ENCODE measurements at places on chromosomes 7 and 10.

DNA sequence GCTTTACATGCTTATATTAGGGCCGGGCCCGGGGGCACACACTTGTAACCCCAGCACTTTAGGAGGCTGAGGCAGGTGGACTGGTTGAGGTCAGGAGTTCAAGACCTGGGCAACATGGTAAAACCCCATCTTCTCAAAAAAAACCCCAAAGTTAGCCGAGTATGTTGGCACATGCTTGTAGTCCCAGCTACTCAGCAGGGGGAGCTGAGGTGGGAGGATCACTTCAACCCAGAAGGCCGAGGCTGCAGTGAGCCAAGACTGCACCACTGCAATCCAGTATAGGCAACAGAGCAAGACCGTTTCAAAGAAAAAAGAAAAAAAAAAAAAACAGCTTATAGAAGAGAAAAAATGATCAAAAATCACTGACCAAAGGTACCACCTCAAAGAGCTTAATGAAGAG is 63.1 kb downstream of the AMZ1 start:
- DNase-seq: no peak

GRCh38 chr7:129115676-129116075 is 28.8 kb upstream of the TSPAN33 start:
- no peak for DNase-seq

- DNase-seq: no peak
Observed at GRCh38 chr10:4953405-4953804, 9.8 kb upstream of the AKR1C1 start.

GRCh38 chr10:60645980-60646379 is 132.3 kb upstream of the CDK1 start:
- DNase-seq: no peak

DNA sequence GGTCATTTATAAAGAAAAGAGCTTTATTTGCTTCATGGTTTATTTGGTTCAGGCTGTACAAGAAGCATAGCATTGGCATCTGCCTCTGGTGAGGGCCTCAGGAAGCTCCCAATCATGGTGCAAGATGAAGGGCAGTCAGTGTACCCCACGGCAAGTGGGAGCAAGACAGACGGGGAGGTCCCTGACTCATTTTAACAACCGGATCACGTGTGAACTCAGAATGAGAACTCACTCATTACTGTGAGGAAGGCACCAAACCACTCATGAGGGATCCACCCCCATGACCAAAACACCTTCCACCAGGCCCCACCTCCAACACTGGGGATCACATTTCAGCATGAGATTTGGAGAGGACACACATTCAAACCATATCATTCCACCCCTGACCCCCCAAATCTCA is 15.7 kb upstream of the CRYGN start:
- no peak for DNase-seq

- DNase-seq: no peak
Observed at GRCh38 chr7:80870813-80871212, 48.0 kb downstream of the SEMA3C start.

DNA sequence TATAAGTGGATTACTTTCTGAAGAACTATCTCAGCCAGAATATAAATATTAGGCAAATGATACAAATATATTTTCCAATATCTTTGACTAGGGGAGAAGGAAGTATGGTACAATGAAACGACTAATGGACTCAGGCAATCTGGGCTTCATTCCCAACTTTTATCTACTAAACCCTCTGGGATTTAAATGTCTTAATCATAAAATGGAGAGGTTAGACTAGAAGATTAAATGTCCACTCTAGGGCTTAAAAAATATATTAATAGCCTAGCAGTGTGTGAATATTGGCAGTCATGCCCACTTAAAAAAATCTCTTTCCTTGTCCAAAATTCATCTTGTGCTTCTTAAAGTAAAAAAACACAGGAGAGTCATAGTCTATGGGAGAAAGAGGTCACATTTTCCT is 98.3 kb downstream of the CTTNBP2 start:
- DNase-seq: no peak

DNA sequence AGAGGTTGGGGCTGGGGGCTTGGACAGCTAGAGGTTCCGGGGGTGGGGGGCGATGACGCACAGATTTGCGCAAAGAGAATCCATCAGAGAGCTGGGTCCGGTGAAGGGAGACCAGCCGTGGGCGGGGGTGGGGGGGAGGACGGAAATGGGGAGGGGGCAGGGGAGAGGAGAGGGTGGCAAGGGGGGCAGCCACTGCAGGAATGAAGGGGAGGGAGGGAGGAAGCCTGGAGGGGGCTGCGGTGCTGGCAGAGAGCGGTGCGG is 1.2 kb upstream of the VGF start:
- DNase-seq: no peak

- no peak for DNase-seq
Observed at GRCh38 chr7:126083014-126083413, 1153.4 kb upstream of the POT1 start.

GRCh38 chr7:48389977-48390376 is 218.7 kb downstream of the ABCA13 start:
- no peak for DNase-seq

DNA sequence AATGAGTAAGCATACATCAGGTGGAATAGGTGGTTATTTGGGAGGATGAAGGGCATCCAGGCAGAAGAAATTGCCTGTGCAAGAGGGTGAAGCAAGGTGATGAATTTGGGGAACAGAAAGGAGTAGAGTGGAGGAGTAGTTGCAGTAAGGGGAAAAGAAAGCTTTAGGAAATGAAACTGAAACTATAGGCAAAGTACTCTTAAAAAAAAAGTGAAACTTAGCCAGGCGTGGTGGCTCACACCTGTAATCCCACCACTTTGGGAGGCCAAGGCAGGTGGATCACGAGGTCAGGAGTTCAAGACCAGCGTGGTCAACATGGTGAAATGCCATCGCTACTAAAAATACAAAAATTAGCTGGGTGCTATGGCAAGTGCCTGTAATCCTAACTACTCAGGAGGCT is 17.6 kb downstream of the NUP205 start:
- no peak for DNase-seq

DNA sequence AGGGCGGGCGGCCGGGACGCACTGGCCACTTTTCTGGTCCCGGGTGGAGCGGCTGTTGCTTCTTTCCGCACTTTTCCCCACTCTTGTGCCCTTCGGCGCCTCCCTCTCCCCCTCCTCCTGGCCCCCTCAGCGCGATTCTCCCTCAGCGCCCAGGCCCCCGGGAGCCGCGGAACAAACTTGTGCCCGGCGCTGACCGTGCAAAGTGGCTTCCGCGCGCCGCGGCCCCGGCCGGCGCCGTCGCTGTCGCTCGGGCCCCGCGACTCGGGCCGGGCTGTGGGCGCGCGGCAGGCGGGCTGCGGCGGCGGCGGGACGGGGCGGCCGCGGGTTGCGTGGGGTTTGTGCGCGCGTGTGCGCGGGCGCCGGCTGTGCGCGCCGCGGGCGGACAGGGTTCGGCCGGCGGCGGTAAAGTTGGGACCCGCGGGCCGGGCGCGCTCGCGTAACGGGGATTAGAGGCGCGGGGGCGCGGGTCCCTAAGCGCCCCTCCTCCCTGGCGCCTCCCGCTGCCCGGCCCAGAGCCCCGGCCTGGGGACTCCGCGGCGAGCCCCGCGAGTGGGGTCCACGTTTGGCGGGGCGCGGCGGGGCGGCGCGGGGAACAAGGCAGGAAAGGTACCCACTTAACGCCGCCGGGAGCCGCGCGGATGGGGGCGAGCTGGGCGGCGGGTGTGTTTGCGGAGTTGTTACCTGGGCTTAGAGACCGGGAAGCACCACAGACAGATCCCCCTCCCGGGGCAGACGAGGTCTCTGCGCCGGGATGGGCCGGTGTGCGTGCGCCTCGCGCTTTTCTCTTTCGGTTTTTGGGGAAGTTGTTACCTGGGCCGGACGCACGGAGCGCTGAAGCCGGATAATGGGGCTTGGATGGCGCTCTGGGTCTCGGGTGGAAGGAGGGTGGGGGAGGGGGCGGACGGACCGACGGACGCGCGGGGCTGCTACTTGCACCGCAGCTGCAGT is 860 bp downstream of the ZEB1 start:
- no peak for DNase-seq

- DNase-seq: no peak
Observed at GRCh38 chr7:85055906-85056305, 130.9 kb downstream of the SEMA3D start.

GRCh38 chr7:108590606-108591005 is 20.9 kb downstream of the DNAJB9 start:
- no peak for DNase-seq

- DNase-seq: no peak
Observed at GRCh38 chr10:6239213-6239991, 36.7 kb downstream of the PFKFB3 start.

- no peak for DNase-seq
Observed at GRCh38 chr7:118735441-118735840, 510.9 kb downstream of the ANKRD7 start.

DNA sequence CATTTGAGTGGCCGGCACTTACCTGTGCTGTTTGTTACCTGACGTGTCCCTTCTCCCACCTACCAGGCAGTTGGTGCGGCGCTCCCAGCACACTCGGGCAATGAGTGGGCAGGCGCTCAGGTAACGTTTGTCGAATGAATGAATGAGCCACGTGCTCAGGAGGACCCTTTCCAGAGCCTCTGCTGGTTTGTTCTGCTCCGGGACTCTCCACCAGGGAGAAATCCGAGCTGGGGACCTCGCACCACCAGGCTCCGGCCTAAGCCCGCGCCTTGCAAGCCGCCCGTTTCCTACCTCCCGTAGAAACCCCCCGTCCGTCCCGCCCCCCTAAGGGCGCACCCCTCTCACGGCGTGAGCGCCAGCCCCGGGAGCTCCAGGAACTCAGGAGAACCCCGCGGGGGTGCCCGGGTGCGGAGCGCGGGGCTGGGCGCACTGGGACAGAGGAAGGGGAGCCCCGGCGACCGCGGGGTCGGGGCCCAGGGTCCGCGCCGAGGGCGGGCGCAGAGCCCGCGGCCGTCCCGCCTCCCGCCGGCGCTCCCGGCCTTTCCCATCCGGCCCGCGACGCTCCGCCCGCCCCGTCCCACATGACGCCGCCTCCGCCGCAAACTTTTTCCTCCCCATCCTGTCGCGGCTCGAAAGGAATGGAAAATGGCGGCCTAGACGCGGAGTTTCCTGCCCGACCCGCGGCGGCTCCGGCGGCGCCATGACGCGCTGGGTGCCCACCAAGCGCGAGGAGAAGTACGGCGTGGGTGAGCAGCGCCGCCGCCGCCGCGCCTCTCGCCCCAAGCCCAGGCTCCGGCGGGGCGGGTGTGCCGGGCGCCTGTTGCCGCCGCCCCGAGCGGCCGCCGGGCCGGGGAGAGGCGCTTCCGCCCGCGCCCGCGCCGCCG is at the start of gene DOCK1:
TSS of gene DOCK1 (plus strand) at position 611 of the 884 bp plus-strand sequence. CDS start at position 701, 90 bp downstream.
- peak; percentile 18 for DNase-seq

GRCh38 chr7:79452495-79453265 is 787 bp downstream of the MAGI2 start:
- no peak for DNase-seq

- no peak for DNase-seq
Observed at GRCh38 chr10:33150889-33151288, 183.6 kb downstream of the NRP1 start.

GRCh38 chr7:105678811-105679495 is 97.7 kb upstream of the EFCAB10 start:
- no peak for DNase-seq

- no peak for DNase-seq
Observed at GRCh38 chr7:23898619-23899018, 188.6 kb downstream of the STK31 start.

- no peak for DNase-seq
Observed at GRCh38 chr10:30701451-30702173, 72.1 kb upstream of the LYZL2 start.

DNA sequence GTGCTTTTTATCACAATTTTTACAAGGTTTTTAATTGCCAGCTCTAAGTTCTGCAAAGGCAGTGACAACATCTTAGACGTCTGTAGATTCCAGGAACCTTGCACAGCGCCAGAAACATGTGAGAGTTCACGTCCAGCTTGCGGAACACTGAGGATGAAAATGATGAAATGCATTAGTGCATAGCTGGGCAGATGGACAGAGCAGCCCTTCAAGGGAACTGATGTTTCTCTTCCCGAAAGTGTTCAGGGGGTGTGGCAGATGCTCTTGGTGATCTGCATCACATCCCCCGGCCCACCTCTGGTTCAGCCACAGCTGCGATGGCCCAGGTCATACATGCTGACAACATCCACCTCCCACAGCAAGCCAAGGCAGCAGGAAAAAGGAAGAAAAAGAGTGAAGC is 40.9 kb downstream of the ITIH5 start:
- DNase-seq: no peak

DNA sequence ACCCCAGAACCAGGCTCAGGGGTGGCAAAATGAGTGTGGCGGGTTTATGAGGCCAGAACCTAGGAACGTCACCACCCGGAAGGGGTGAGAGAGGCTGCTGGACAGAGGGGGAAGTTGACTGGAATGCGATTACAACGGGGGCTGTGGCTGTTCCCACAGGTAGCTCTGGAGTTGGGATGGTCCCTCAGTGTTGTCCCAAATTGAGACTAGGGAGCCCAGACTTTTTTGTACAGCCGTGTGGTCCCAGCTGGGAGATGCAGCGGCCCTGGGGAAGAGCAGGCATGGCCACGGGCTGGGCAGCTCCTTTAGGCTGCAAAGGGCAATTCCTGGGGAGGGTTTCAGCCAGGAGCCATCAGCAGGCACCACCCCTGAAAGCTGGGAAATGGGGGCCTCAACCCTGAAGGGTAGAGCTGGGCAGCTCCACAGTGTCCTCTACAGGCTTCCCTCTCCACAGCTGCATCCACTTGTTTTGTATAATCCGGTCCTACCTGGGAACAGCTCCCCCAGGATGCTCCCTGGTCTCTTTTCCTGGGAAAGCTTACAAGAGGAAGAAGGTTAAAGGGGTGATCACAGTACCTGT is 11.0 kb upstream of the GDF10 start:
- no peak for DNase-seq

GRCh38 chr10:15167411-15168290 is 842 bp downstream of the NMT2 start:
- DNase-seq: no peak

DNA sequence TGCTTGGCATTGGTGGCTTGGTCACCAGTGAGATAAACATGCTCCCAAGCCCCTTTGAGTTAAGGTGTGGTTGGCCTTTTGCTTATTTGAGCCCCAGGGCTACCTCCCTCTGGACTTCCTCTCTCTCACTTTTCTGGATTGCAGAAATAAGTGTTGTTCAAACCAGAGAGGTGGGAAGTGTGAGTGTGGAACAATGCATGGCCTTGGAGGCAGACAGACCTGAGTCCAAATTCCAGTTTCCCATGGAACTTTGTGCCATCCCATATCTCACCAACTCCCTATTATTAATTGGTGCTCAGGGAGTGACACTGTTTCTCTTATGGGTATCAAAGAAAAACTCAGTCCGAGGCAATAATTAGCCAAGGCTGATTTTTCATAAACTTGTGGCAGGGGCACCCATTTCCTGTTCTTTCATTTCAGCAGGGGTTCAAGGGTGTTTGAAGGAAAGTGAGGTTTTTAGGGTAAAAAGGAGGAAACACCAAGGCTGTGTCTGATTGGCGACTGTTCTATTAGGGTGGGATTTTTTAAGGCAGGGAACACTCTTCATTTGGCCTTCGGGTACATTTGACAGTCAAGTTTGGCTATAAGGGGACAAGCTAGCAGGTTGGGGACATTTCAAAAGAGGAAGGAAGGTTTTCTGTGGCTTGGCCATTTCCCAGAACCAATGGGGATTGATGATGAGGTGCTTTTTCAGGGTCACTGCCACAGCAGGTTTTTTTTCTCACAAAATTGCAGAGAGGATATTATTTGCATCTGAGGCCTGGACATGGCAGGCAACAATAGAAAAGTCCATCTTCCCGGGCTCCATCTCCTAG is 148.8 kb upstream of the NPY start:
- DNase-seq: no peak

- no peak for DNase-seq
Observed at GRCh38 chr7:44709945-44710596, 38.6 kb upstream of the ZMIZ2 start.

- DNase-seq: no peak
Observed at GRCh38 chr7:133016604-133017003, 65.3 kb downstream of the CHCHD3 start.

GRCh38 chr7:101537935-101538595 is 91.0 kb downstream of the MYL10 start:
- DNase-seq: no peak

All from NCI-H1048 (cell line).